Frontal cortex (tissue), 4 donors: ENCODE measurements at places on chromosomes 5 and 9. TPM values are rescaled to one million over a fixed set of nuclear protein-coding genes. Genes with fewer than 3 reads are reported as not detected.

SLC4A9 gene
- under 0.01 TPM for total RNA-seq

SLC36A2 gene
- not detected for total RNA-seq

SLF1 gene
- 92.5 TPM for total RNA-seq

CARD6 gene
- total RNA-seq = 0.82 TPM

SLCO6A1 gene
- 0.41 TPM for total RNA-seq

CDX1 gene
- not detected for total RNA-seq

ADCY2 gene
- 20.4 TPM for total RNA-seq

CDO1 gene
- total RNA-seq = 53.8 TPM

BARX1 gene
- total RNA-seq = not detected

KCNN2 gene
- 29.8 TPM for total RNA-seq

RNF20 gene
- 34.6 TPM for total RNA-seq

TXNDC8 gene
- total RNA-seq = not detected

GPBP1 gene
- total RNA-seq = 154 TPM

SLC25A25 gene
- 29.8 TPM for total RNA-seq

OMD gene
- 3.7 TPM for total RNA-seq

SLC36A3 gene
- total RNA-seq = not detected

FAM78A gene
- 0.82 TPM for total RNA-seq

ACOT12 gene
- 1.6 TPM for total RNA-seq

IL4 gene
- not detected for total RNA-seq

PCDHA9 gene
- 9.8 TPM for total RNA-seq

CCL21 gene
- total RNA-seq = not detected

CCL19 gene
- total RNA-seq = not detected

FOXD4L5 gene
- under 0.01 TPM for total RNA-seq

CNTFR gene
- total RNA-seq = 9.8 TPM

TMEM245 gene
- 67.3 TPM for total RNA-seq

SPATA31A3 gene
- not detected for total RNA-seq

TEK gene
- total RNA-seq = 6.9 TPM

ERAP2 gene
- total RNA-seq = 6.1 TPM

PCDHGA9 gene
- 6.9 TPM for total RNA-seq

GDA gene
- 21.6 TPM for total RNA-seq

GTF3C5 gene
- 31.0 TPM for total RNA-seq

MLANA gene
- total RNA-seq = not detected

CDH9 gene
- 31.4 TPM for total RNA-seq

ABLIM3 gene
- total RNA-seq = 10.6 TPM

BTNL8 gene
- not detected for total RNA-seq

PTGES gene
- total RNA-seq = 3.7 TPM

C6 gene
- total RNA-seq = 0.41 TPM

PLCXD3 gene
- total RNA-seq = 9.8 TPM

CER1 gene
- not detected for total RNA-seq

PLAA gene
- total RNA-seq = 49.3 TPM

PCDHGA2 gene
- 4.5 TPM for total RNA-seq

KIAA0825 gene
- 41.2 TPM for total RNA-seq

ENC1 gene
- 1,653 TPM for total RNA-seq

KCNV2 gene
- total RNA-seq = not detected
